NCI-H1930 (cell line): ENCODE measurements at places on chromosomes 2 and 18.

GRCh38 chr2:237627441-237628246, at the start of gene LRRFIP1:
TSS of gene LRRFIP1 (plus strand) at chr2:237627587. CDS start at chr2:237627645, 58 bp downstream.
- DNase-seq = no peak

DNA sequence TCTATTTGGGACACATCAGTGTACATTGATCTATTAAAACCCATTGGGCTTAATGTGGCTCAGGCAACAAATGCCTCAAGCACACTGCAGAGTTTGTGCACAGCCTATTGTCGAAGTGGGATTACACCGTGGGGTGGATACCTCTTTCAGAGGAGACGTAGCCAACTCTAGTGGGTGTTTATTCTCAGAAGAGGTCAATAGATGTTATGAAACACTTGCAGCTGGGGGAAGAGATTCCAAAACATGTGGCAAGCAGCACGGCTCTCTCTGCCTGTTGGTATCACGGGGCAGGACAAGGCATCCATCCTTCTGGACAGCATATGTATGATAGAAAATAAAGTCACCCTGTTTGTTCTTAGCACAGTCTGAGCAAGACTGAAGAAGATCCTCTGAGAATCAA, 121.4 kb upstream of the COPS8 start:
- DNase-seq = no peak

GRCh38 chr18:50091509-50092244, 103.3 kb downstream of the MYO5B start:
- no peak for DNase-seq

DNA sequence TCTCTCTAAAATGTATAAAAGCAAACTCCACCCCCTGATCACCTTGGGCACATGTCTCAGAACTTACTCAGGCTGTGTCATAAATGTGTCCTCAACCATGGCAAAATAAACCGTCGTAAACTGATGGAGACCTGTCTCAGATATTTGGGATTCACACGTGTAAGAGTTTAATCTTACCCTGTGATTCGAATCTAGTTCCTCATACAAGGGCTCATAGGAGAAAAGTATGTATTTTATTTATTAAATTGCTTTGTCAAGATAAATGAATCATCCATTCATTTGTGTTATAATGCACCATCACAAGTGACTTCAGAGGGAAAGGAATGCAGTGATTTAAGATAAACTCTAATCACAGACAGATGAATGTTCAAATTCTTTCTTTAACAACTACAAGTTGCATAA, 712.5 kb upstream of the LRATD1 start:
- DNase-seq = no peak

DNA sequence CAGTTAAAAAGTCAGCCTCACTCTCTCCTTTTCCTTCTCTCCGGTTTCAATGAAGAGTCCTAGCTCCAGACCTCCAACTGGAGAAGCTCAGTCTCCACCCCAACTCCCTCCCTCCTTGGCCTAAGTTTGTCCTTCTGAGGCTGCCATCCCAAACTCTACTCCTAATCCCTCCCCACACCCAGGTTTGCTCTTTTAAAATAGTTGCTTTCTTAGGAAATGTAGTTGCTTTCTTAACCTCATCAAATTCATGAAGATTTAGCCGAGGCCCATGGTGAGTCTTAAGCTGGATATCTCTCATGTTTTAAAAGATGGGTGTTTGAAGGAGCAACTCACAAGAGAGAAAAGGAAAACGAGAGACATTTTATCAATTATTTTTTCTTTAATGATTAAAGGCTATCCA, 937 bp upstream of the LANCL1 start:
- DNase-seq = no peak

DNA sequence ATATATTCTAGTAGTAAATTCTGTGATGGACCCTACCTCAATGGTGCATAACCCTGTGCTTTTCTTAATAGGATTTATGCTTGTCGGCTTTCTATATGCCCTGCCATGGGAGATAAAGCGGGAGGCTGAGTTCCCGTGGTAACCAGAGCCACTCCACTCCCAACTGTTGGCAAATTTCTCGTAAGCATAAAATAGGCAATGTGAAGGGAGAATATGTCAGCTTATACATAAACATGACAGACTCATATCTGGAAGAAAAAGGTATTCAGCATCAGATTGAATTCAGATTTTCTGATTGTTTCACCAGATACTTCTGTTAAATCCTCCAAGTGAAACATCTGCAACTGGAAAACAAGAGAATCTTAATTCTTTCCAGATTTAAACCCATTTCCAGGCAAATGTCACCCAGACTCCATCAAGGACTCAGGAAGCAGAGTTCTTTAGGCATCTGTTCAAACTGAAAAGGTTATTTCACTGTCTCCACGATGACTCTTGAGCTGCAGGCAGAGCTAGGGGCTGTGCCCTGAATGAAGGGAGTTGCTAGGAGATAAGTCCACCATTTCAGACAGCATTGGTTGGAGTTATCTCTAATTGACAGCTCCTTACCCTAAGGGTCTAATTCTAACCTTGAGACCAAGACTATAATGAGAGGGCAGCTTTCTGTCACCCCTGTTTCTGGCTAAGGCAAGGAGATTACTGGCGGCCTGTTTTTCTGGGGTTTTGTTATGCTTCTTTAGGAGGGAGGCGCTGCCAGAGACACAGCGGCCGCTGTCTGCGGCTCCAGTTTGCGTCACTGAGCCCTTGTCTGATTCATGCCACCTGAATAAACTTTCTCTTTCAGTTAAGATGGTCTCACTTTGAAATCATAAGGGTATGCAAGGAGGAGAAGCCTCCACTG, 381.3 kb downstream of the SOX11 start:
- no peak for DNase-seq
